ENCODE measurements at places on chromosomes 3 and 15. TPM values are rescaled to one million over a fixed set of nuclear protein-coding genes. Genes with fewer than 3 reads are reported as not detected.

Gene TYRO3
- 131 TPM for polyA plus RNA-seq

Gene GRK7
- not detected for polyA plus RNA-seq

Gene POPDC2
- polyA plus RNA-seq: 1.2 TPM

- peaks cover 10% of the 10 kb centered on the region for H3K4me1 ChIP-seq
- H3K36me3 ChIP-seq: no peaks in the 10 kb centered on the region
- H3K27me3 ChIP-seq: no peaks in the 10 kb centered on the region
- no peak overlapping the region for H3K4me3 ChIP-seq
- H3K27ac ChIP-seq: no peak overlapping the region
Observed at GRCh38 chr3:170054204-170054603, 16.4 kb downstream of the GPR160 start.

DNA sequence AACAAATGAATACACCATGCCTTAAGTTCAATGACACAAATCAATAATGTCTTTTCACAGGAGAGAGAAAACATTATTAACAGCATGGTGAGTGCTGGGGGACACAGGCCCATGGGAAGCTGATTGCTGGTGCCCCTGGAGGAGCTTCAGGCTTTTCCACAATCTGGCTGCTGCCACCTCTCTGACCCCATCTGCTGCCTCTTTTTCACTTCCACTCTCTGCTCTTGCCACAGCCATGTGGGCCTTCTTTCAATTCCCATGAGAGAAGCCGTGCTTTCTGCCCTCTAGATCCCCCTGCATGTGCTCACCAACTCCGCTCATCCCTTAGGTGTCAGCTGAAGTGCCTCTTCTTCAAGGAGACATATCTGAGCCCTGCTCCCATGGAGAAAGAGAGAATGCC, 21.0 kb upstream of the CTXND1 start:
- no peaks in the 10 kb centered on the region for H3K4me1 ChIP-seq
- H3K4me3 ChIP-seq: no peak overlapping the region
- no peak overlapping the region for H3K27ac ChIP-seq
- DNase-seq: no peak
- no peaks in the 10 kb centered on the region for H3K36me3 ChIP-seq

GRCh38 chr3:14757153-14757700, 61.5 kb upstream of the FGD5 start:
- no peak overlapping the region for H3K27ac ChIP-seq
- H3K4me1 ChIP-seq: no peaks in the 10 kb centered on the region
- no peaks in the 10 kb centered on the region for H3K36me3 ChIP-seq

DNA sequence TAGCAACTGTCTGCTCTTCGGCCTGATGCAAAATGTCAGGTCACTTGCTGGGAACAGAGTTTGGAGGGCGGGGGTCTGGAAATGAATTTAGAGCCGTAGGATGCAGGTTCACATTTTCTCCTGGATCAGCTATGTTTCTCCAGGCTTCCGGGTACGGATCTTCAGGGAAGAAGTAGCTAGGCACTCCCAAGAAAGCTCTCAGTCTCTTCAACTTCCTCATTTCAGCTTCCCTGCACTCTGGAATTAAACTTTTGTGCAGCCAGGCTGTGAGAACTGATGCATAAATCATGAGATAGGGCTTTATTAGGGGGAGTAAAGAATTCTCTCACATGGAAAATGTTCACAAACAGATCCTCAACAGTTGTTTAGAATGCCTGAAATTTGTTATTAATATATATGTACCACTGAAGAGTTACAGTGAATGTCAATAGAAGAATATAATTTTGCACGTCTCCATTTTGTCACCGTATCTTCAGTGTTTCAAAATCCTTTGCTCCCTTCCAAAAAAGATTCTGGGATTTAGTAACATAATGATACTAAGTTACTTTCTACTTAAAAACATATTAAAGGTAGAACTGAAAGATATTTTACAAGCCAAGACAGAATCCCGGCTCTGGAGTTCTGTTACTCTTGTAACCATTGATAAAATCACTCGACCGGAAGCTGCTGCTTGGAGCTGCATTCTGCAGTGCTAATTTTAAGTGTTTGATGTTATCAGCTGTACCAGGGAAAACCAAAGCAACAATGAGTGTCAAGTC, 178.5 kb upstream of the P2RY1 start:
- no peak overlapping the region for H3K4me3 ChIP-seq
- no peak for DNase-seq
- H3K36me3 ChIP-seq: no peaks in the 10 kb centered on the region
- H3K27ac ChIP-seq: peak overlapping the region; percentile 27

DNA sequence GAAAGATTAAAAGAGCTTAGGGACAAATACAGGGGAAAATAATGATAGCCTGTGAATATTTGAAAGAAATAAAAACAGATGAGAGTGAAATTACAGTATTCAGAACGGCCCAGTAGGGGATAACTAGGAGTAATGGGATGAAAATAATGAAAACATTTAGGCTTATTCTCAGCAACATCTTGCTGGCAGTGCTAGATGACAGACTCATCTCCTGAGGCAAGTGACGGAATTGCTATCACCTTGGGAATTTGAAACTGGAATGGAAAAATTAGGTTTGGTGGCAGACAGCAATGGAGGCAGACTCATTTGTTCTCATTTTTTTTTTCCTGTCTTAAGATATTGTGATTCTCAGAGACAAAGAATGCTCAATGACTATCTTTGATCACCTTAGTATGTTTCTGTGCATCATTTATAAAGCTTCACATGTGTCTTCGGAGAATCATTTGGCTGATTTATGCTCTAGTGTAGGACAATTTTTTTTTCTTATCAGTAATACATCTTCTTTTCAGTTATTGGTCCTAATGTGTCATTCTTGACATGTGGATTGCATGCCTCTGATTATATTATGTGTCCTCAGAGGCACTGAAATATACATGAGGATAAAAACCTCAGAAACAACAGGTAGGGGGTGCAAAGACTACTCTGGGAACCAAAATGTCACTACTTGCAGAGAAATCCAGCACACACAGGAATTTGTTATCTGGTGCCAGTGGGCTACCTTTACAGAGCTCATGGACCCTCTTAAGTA, 711.7 kb downstream of the EDEM1 start:
- no peak for DNase-seq
- H3K27me3 ChIP-seq: no peaks in the 10 kb centered on the region
- no peaks in the 10 kb centered on the region for H3K4me1 ChIP-seq
- H3K36me3 ChIP-seq: no peaks in the 10 kb centered on the region
- H3K4me3 ChIP-seq: no peak overlapping the region

DNA sequence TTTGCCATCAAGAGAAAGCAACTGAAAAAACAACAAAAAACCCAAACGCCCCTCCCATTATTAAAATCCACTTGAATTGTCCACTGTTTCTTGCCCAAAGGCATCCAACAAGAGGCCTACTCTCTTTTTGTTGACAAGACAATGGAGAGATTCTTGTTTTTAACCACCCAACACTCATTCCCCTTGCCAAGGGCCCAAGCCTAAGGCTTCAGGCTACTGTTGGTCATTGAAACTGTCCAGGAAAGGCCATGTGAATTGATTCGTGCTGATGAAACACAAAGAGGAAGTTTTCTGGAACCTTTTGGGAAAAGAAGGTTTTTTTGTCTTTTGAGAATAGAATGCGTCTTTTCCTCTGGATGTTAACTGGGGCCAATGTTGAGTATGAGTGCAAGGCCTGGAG, 157.4 kb upstream of the PFN2 start:
- H3K4me1 ChIP-seq: peaks cover 12% of the 10 kb centered on the region
- DNase-seq: no peak
- H3K36me3 ChIP-seq: no peaks in the 10 kb centered on the region
- H3K4me3 ChIP-seq: no peak overlapping the region
- H3K27me3 ChIP-seq: no peaks in the 10 kb centered on the region

GRCh38 chr3:129936757-129937156, 37.8 kb upstream of the TRH start:
- H3K36me3 ChIP-seq: no peaks in the 10 kb centered on the region
- DNase-seq: no peak
- no peak overlapping the region for H3K27ac ChIP-seq
- no peak overlapping the region for H3K4me3 ChIP-seq

GRCh38 chr3:128619146-128619890, 31.3 kb downstream of the RPN1 start:
- H3K4me3 ChIP-seq: no peak overlapping the region
- no peak for DNase-seq
- peaks cover 5% of the 10 kb centered on the region for H3K4me1 ChIP-seq
- peaks cover 17% of the 10 kb centered on the region for H3K36me3 ChIP-seq
- no peak overlapping the region for H3K27ac ChIP-seq

DNA sequence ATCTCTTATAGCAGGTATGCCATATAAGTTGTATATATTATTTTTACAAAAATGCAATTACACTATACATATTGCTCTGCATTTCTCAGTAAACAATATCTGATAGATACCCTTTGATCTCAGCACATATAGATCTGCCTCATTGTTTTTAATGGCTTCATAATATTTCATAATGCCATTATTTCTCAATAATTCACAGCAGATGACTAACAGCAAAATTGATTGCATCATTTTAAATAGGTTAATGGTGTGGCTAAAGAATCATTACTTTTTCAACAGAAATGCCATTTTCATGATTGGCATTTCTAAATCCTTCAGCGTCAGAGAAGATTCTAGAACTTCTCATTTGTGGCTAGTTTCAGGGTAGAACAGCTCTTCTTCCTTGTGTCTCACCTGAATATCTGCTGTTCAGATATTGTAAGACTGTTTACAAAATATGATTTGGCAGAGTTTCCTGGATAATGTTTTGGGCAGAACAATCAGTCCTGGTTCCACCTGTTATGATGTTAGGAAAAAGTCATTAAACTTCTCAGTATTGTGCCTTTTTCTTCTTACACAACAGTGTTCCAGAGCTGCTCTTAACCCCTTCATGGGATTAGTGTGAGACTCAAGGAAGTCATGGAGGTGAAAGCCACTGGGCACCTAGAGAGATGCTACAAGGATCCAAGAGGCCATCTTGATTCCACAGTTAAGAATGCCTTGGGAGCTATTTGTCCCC, 397.6 kb upstream of the THBS1 start:
- H3K36me3 ChIP-seq: no peaks in the 10 kb centered on the region
- no peaks in the 10 kb centered on the region for H3K27me3 ChIP-seq
- no peaks in the 10 kb centered on the region for H3K4me1 ChIP-seq
- no peak overlapping the region for H3K4me3 ChIP-seq
- H3K27ac ChIP-seq: no peak overlapping the region
- no peak for DNase-seq

- H3K27ac ChIP-seq: no peak overlapping the region
- H3K4me3 ChIP-seq: no peak overlapping the region
- DNase-seq: no peak
- no peaks in the 10 kb centered on the region for H3K27me3 ChIP-seq
- H3K4me1 ChIP-seq: peaks cover 10% of the 10 kb centered on the region
- no peaks in the 10 kb centered on the region for H3K36me3 ChIP-seq
Observed at GRCh38 chr15:25694823-25695312, 168.3 kb downstream of the ATP10A start.

GRCh38 chr3:135440746-135441145, 524.8 kb upstream of the PPP2R3A start:
- H3K36me3 ChIP-seq: no peaks in the 10 kb centered on the region
- no peak overlapping the region for H3K27ac ChIP-seq
- H3K4me3 ChIP-seq: no peak overlapping the region
- no peaks in the 10 kb centered on the region for H3K4me1 ChIP-seq
- no peaks in the 10 kb centered on the region for H3K27me3 ChIP-seq
- no peak for DNase-seq

DNA sequence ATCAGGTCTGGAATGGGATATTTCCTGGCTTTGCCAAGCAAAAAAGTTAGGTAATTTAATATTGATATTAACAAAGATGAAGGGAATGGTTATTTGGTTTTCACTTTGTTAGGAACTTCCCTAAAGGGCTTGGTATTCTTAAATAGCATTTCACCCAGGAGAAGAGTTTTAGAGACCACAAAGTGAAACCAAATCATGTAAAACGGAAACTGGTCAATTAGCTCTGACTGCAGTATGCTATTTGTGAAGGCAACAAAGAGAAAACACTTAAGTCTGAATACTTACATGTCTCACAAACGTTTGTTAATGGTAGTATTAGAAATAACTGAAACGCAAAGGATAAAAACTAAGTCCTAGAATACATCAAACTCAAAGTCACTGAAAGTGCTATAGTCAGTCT, 32.4 kb upstream of the SETMAR start:
- H3K36me3 ChIP-seq: no peaks in the 10 kb centered on the region
- H3K27me3 ChIP-seq: no peaks in the 10 kb centered on the region
- no peaks in the 10 kb centered on the region for H3K4me1 ChIP-seq
- DNase-seq: no peak

DNA sequence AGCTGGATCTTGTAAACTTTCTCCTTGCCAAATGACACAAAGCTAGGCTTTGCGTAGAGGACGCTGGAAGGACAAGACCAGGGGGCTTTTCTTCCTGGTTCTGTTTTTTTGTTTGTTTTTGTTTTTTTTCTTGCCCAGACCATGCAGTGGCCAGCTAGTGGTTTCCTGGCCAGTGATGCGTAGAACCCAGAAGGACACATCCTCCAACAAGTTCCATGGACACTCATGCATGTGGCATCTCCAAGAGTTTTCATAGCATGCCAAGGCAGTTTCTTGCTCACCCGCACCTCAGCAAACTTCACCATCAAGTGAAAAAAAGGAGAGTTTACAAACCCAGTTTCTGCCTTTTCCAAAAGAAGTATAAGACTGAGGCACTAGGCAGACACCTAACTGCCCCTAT, 46.1 kb upstream of the TMCO5A start:
- H3K36me3 ChIP-seq: no peaks in the 10 kb centered on the region
- no peak overlapping the region for H3K4me3 ChIP-seq
- no peaks in the 10 kb centered on the region for H3K27me3 ChIP-seq
- no peak for DNase-seq

DNA sequence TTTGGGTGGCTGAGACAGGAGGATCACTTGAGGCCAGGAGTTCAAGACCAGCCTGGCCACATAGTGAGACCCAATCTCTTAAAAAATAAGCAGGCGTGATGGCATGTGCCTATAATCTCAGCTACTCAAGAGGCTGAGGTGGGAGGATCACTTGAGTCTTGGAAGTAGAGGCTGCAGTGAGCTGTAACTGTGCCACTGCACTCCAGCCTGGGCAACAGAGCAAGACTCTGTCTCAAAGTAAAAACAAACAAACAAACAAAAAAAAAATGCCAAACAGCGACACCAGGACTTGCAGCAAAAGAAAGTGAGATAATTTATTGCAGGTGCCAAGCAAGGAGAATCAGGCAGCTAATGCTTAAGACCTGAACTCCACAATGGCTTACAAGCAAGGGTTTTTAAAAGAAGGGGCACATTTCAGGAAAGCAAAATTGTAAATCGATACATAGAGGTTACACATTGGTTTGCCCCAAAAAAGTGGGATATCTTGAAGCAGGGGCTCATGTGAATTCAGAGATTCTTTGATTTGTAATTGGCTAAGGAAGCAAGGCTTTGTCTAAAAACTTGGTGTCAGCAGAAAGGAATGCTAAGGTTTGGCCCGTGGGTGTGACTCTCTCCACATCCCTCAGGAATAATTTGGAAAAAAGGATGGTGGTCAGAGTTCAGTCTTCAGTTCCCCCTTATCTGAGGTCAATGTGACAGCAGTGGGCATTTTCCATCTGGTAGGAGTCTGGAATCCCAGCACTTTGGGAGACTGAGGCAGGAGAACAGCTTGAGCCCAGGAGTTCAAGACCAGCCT, 5.2 kb upstream of the MPI start:
- peaks cover 4% of the 10 kb centered on the region for H3K4me1 ChIP-seq
- DNase-seq: no peak
- no peak overlapping the region for H3K27ac ChIP-seq
- no peaks in the 10 kb centered on the region for H3K36me3 ChIP-seq
- H3K27me3 ChIP-seq: no peaks in the 10 kb centered on the region
